ENCODE measurements at places on chromosomes 2 and 18.

DNA sequence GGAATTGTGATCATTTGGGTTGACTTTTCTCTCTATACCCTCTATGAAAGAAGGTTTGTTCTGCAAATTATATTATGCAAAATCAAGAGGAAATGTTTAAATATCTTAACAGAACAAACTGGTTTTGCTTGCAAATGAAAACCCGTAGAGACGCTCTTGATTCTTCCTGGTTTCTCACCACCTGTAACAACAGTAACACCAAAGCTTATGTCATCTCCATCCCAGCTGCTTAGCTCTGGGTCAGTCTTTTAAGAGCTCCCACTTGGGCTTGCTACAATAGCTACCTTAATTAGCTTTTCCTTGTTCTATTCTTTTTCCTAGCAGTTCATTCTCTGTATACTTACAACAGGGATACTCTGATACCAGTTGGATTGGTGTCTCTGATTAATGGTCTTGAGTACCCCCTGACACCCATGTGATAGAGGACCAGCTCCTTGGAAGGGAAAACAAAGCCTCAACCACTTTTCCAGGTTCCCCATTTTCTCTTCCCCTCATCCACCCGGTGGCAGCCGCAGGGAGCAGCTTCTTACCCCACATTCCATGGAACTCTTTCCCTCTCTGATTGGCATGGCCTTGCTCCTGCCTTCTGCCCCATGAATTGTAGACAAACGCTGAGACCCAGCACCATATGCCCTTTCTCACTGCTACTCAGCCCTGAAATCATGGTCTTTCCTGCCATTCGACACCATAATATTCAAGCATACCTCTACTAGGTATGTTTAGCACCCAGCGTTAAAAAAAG is 27.7 kb downstream of the TMEM182 start:
- no peak for DNase-seq

DNA sequence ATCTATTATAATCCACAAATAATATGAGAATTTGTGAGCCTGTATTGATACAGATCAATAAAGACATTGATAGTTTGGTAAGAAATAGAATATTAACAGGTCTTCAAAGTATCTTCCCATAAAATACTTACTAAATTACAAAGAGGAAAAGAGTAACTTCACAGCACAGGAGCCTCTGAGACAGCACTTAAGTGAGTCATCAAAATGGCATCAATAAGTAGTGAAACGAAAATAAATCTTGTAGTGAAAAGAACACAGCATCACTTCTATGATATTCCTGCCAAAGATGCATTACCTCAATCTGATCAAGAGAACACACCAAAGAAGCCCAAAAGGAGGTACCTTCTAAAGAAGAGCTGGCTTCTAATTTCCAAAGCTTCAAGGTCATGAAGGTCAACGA is 116.4 kb downstream of the CBLN2 start:
- peak; percentile 50 for DNase-seq

DNA sequence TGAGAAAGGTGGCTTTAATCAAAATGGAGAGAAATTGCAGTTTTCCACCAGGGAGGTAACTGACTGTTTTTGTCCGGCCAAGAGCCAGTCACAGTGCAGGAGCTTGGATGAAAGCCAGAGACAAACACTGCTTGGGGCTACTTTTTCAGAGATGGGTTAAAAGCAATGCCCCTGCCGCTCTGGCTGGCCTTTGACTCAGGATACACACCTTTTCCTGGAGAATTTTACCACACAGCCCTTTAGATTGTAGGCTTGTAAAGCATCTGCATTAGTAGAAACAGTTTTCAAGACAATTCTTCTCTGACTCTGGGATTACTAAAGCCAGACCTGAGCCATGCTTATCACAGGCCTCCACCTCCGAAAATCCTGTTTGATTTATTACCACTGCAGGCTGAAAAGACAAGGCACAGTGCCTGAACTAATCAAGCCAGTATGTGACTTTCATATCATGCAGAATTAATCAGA is 79.7 kb downstream of the CCBE1 start:
- no peak for DNase-seq

GRCh38 chr2:33859176-33859575 is 260.1 kb upstream of the FAM98A start:
- DNase-seq = no peak

- no peak for DNase-seq
Measured at GRCh38 chr2:140994856-140995255, 1136.0 kb downstream of the LRP1B start.

DNA sequence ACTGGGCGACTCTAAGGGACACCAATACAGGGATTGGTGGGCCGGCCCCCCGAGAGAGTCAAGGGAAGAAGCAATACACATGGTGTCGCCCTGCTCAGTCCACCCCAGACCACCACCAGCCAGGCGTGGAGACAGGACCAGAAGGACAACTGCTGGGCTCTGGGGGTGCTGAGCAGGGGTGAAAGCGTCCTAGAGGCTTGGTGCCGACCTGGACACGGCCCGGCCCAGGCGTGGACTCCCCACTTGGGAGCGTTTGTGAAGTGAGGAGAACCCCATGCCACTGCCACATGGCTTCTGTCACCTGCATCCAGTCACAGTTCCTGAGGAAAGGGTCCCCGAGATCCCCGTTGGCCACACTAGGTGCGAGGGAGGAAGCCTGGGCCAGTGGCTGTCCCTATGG is 35.4 kb upstream of the ITM2C start:
- no peak for DNase-seq

DNA sequence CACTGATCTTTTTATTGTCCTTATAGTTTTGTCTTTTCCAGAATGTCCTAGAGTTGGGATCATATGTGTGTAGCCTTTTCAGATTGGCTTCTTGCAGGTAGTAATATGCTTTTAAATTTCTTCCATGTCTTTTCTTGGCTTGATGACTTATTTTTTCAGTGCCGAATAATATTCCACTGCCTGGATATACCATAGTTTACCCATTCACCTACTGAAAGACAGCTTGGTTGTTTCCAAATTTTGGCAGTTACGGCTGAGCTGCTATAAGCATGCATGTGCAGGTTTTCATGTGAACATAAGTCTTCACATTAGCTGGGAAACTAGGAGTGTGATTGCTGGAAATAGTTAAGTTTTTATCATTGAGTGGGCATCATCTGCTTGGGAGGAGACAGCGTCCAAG is 73.7 kb downstream of the RNF144A start:
- no peak for DNase-seq

- no peak for DNase-seq
Measured at GRCh38 chr2:42164046-42164445, 5.1 kb upstream of the EML4 start.

DNA sequence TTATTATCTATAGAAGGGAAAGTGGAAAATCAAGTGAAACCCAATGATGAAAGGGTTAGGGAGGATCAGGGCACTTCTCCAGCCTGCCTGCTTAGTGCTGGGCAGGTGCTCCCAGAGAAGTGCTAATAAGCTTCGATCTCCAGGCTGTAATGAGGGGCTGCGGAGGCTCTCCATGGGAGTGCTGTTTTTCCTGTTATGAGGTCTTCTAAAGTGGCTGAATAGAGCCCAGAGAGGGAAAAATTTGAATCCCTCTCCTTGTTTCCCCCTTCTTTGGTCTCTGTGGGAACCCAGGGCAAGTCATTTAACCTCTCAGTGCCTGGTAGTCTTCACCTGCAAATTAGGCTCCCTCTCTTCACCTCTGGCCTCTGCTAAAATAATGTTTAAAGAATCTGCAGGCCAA is 351.7 kb upstream of the DCC start:
- no peak for DNase-seq

DNA sequence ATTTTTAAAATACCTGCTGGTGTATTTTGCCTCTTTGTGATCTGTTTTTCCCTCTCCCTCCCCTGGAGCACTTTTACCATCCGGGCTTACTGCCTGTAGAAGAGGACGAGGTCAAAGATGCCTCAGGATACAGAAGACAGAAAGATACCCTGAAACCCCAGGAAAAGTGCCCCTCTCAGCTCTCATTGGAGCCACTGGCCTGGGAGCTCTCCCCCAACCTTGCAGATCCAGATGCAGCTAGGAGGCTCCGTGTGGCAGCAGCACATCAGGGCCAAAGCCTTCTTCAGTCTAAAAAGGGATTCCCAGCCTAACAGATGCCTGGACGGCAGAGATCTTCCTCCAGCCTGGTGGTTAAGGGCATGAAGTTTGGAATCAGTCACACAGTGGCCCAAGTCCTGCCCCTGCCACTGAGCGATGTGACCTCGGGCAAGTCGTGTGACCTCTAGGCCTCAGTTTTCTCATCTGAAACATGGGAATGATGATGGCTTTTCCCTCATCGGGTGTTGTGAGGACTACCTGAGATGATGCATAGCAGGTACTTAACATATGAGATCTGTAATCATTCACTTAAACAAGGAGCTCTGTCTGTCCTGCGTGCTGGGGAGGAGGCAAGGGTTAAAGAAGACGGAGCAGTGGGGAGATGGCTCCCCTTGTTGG is 239.4 kb downstream of the DYSF start:
- no peak for DNase-seq

GRCh38 chr2:71789556-71790204 is 336.3 kb downstream of the DYSF start:
- DNase-seq = no peak

- DNase-seq = peak; percentile 24
Measured at GRCh38 chr2:96374211-96374951, 38.8 kb downstream of the NCAPH start.

DNA sequence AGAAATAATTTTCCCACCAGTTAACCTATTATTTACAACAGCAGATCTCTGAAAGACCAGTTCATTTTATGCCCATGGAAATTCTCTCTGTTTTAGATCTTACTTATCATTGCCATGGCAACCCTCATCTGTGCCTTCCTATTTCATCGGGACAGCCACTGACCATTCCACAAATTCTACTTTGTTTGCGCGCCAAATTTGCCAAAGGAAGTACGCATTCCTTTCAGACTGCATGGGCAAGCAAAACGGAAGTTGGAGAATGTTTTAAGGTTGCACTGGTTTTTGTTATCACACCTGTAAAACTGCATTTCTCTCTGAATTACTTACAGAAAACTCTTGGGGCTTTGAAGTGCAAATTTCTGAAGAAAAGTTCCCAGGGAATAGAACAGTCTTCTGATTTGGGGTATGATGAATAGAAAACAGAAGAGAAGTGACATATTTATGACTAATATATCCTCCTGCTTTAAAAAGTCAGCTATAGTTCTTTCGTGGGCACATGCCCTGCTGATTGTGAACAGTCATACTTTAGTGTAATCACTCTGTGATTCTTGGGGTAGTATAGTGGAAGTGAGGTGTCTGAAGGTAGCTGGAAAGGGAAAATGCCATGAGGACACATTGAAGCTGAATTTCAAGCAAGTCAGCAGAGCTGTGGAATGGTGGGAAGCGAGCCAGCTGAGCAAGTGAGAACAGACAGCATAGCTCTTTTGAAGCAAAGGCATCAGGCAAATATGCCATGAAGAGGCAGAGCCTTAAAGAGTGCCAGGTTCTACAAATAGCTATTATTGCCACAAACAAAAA is 20.9 kb downstream of the NETO1 start:
- DNase-seq = no peak

- DNase-seq = no peak
Measured at GRCh38 chr18:78799382-78800089, 180.1 kb upstream of the SALL3 start.

- DNase-seq = no peak
Measured at GRCh38 chr2:83186105-83186760, 1272.8 kb downstream of the SUCLG1 start.

- no peak for DNase-seq
Measured at GRCh38 chr2:164458792-164459191, 162.5 kb downstream of the GRB14 start.

GRCh38 chr18:74791501-74792194 is 194.0 kb downstream of the ZNF407 start:
- DNase-seq = no peak

DNA sequence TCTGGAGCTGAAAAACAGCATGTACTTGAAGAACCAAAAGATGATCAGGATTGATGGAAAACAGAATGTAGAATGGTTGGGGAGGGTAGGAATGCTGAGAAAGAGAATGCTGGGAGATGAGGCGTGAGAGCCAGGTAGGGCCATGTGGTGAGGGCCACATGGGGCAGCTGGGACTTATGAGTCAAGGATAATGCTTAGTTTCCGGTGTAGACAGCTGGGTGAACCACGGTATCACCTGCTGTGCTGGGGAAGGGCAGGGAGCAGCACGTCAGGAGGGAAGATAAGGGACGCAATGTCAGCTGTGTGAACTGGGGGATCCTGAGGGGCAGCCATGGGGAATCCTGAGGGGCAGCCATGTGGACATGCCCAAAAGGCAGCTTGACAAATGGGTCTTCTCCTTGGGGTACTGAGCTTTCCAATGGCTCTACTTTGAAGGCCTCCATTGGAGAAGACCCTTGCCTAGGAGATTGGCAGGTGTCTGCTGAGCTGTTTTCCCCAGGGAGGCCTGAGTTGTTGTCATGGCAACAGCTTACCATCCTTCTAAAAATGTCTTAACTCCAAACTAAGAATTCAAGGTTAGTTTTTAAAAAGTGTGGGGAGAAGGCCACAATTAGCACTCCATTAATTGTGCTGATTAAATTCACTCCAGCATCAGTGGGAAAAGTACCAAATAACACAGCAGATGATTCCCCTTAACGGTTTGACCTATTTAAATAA is 51.1 kb downstream of the MTHFD2 start:
- no peak for DNase-seq

GRCh38 chr18:48563027-48563426 is 24.2 kb downstream of the CTIF start:
- peak; percentile 33 for DNase-seq

- no peak for DNase-seq
Measured at GRCh38 chr2:63984606-63985359, 34.4 kb downstream of the VPS54 start.

DNA sequence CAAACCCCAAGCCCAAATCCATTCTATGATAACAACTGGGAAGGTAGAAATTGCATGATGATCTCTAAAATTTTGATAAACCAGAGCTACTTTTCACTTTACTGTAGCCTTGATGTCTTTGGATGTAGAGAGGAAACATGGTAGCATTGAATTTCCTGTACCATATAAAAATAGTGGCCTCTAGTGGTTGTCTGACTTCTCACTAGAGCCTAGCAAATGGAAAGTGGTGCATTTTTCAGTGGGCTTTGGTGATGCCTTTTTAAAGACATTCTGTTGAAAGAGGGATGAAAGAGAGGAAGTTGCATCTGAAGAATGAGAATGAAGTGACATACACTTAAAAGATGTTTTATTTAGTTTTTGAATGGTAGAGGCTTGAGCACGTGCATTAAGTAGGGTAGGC is 662.2 kb downstream of the XIRP2 start:
- peak; percentile 6 for DNase-seq

- DNase-seq = no peak
Measured at GRCh38 chr2:235694721-235695601, 201.1 kb downstream of the AGAP1 start.
